Frontal cortex (tissue), 4 donors: ENCODE measurements at places on chromosomes 12 and 14. TPM values are rescaled to one million over a fixed set of nuclear protein-coding genes. Genes with fewer than 3 reads are reported as not detected.

GRCh38 chr14:62939970-62940369, 105.3 kb downstream of the KCNH5 start:
- no peak for DNase-seq

The PTCSC3 gene
- not detected for total RNA-seq

GRCh38 chr14:81802341-81802740, 268.7 kb upstream of the SEL1L start:
- no peak for DNase-seq

The IL22 gene
- total RNA-seq, result not detected

The BCDIN3D gene
- 6.9 TPM for total RNA-seq

The HEATR5A gene
- 26.9 TPM for total RNA-seq

DNA sequence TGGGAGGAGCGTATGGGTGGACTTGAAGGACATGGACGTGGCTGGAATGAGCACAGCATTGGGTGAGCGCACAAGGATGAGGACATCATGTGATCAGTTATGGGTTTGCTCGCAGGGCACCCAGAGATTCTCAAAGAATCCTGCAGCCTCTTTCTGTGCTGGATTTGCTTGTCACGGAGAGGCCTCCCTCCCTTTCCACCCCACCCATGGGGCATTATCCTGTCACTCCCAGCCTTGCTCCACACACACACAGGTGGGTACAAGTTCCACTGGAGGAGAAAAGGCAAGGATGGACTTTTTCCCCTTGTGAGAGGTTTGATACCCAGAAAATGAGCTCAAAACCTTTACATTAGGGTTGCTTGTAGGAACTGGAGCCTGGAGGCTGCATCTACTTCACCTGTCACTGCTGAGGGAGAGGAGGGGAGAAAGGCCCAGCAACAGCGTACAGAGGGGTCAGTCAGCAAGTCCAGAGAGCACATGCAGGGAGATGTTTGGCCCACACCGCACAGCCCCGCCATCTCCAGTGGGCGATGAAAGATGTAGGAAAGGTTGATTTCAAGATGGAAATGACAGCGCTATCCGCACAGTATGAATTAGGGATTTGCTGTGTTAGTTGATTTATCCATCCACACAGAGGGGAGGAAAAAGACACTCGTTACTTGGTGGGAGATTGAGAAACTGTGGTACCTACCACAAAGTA, 112.7 kb downstream of the GCH1 start:
- DNase-seq, result no peak

DNA sequence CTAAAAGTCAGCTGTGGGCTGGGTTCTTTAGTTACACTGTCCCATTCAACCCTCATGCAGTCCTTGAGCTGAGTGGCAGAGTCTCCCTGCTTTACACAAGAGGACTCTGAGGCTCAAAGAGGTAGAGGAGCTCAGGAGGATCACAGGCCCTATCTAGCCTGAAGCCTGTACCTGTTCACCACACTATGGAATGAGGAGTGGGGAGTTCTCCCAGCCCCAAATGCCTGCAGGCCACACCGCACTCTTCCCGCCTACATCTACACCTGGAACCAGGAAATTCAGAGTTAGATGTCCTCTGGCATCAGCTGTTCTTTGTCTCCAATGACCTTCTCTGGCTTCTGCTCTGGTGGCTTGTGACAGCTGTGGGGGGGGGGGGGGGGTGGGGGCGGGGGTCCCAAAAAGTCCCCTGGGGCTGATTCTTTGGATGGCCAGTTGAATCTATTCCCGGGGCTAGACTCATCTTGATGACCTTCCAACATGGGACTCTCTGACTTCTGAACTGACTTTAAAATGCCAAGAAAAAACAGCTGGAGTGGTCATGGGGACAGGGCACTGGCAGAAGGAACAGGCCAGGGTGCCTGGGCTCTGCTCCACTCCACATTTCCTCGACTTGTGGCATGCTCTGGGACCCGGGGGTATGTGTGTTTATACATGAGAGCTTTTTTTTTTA, 30.6 kb downstream of the RIN3 start:
- no peak for DNase-seq
